ENCODE measurements at places on chromosomes 6 and 20.

DNA sequence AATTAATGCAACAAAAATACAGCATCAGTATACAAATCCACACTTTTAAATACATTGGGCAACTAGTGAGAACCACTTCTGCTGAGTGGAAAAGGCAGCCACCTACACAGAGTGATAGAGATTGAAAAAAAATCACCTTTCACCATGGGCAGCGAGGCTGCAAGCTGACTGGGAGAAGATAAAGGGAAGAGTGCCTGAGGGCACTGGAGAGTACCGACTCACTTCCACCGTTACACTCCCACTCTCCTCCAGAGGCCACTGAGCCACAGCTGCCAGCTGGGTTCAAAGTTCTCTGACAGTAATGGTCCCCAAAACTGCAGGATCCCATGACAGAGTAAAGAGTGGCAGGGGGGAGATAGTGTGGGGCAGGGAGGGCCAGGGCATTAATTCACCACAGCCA, 24.1 kb downstream of the PXT1 start:
- no peak for DNase-seq

DNA sequence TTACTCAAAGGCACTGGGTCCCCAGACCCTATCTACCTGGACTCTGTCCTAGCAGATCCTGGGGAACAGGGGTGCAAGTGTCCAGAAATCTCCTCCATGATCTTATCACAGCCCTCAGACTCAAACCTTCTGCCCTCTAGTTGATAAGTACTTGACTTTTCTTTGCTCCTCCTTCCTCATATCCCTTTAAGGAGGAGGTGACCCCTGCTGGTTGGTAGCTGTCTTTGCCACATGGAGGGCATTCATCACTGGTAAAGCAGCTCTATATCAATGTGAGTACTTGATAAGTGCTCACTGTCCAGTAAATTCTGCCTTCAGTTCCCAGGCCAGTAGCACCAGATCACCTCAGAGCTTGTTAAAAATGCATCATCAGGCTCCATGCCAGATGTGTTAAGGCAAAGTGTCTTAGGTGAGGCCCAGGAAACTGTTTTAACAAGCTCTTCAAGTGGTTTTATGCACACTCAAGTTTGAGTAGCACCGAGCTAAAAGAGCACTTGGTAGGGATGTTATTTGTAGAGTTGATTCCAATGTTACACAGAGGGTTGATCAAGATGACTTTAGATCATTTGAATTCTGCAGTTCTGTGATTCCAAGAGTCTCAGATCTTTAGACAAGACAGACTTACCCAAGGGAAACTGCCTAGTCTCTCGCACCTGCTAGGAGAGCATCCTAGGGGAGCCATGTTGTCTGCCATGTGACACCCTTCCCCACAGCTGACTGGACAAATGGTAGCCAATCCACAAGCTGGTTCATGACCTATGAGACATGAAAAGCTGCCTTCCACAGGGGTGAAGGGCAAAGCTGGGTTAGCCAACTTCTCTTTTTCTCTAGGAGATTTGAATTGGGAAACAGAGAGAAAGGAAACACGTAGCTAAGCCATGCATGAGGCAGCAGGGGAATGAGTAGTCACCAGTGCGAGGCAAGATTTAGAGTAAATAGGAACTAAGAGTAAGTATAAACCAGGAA, 18.6 kb downstream of the TREML2 start:
- DNase-seq = peak; percentile 6

GRCh38 chr6:31086788-31087440, 25.5 kb downstream of the C6orf15 start:
- DNase-seq = no peak

GRCh38 chr6:19477563-19477962, 359.6 kb upstream of the ID4 start:
- no peak for DNase-seq

DNA sequence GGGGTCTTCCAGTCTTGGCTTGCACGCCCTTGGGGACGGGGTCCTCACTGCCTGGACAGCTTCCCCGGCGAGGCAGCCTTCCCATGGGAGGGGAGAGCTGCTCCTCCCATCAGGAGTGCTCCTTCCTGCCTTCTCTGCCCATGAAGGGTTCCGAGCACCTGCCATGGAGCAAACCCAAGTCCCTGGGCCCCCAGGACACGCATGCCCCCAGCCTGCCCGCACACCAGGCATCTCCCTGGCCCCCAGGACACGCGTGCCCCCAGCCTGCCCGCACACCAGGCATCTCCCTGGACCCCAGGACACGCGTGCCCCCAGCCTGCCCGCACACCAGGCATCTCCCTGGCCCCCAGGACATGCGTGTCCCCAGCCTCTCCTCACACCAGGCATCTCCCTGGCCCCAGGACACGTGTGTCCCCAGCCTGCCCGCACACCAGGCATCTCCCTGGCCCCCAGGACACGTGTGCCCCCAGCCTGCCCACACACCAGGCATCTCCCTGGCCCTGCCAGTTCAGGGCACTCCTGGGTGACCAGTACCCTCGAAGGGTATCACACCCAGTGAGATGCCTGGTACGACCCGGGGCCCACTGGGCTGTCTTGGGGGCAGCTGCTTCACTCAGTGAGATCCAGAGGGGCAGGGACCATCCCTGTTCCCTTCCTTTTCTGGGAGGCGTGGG, 21.7 kb downstream of the COL20A1 start:
- no peak for DNase-seq

GRCh38 chr20:33296206-33296605, 13.2 kb downstream of the BPIFB1 start:
- DNase-seq = no peak

DNA sequence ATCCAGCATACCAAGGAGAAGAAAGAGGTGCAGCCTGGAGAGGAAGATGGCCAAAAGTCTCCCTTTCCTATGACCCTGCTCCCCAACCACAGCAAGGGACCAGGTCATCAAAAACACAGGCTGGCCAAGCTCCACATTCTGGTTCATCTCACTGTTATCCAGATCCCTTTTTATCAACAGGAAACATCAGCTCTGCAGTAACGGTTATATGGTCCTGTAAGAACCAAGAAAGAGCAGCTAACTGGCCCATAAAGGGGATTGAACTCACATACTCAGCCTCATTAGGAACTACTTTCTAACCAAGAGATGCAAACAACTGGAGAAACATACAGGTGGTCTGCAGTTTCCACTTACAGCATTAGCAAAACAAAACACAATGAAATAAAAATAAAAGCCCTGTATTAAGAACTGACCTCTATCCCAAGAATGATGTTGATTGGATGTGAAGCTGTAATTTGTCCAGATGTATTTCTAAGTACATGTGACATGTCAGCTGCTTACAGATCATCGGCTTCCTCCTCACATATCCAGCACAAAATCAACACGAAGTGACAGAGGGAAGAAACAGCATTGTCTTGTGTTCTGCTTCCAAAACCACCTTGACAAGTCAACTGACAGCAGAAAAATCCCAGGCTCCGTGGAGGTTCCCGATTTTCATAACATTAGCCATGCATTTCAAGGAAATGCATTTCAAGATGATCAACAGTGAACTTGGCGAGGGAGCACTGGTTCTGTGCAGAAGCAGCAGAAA, 557.2 kb upstream of the AGPAT4 start:
- no peak for DNase-seq

- DNase-seq = no peak
These were observed 28.5 kb upstream of the CITED2 start for GRCh38 chr6:139402876-139403386.

- DNase-seq = no peak
These were observed 19.9 kb upstream of the THEMIS start for GRCh38 chr6:127920804-127921203.

DNA sequence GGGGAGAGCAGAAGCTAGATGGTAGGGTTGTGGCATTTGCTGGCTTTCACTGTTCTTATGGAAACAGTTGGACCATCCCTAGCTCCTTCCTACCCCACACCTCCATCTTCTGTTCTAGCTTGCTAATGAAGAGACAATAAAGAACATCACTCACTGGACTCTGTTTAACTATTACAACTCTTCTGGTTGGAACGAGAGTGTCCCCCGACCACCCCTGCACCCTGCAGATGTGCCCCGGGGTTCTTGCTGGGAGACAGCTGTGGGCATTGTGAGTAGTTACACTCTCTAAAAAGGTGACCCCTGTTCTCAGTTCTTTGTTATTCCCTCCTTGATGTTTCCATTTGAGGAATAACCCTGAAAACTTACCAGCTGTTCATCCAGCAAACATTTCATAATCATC, 40.4 kb upstream of the NOP56 start:
- DNase-seq = no peak

DNA sequence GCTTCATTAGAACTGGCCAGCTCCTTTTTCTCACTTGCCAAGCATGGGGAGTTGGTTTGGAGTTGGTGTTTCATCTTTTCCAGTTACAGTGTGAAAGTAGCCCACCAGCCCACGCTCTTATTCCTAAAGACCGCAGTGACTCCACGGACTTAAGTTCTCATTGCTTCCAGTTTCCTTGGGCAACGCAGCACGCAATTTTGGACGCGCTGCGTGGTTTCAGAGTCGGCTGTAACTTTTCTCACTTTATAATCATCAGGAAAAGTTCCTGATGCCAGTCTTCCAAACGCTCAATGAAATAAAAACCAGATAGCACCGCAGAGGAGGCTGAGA, 381 bp upstream of the PEX7 start:
- DNase-seq = no peak

- DNase-seq = peak; percentile 97
These were observed 1.1 kb upstream of the SIM1 start for GRCh38 chr6:100465701-100466409.

DNA sequence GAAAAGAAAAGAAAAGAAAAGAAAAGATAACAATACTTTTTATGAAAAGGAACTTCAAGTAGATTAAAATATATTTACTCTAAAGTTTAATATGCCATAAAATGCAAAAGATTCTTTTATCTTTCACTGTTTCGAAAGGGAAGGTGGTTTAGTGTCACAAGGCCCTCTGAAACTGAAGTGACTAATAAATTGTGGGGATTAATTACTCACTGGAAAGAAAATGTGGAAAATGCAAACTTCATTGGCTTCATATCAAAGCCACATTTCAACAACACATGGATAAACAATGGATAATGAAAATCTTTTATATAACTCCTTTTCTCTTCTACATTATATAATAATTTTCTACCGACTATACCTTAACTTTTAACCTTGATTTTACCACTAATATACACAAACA, 320.5 kb upstream of the RSPO3 start:
- DNase-seq = no peak

GRCh38 chr6:166541366-166541765, 45.1 kb downstream of the RAMACL start:
- no peak for DNase-seq

DNA sequence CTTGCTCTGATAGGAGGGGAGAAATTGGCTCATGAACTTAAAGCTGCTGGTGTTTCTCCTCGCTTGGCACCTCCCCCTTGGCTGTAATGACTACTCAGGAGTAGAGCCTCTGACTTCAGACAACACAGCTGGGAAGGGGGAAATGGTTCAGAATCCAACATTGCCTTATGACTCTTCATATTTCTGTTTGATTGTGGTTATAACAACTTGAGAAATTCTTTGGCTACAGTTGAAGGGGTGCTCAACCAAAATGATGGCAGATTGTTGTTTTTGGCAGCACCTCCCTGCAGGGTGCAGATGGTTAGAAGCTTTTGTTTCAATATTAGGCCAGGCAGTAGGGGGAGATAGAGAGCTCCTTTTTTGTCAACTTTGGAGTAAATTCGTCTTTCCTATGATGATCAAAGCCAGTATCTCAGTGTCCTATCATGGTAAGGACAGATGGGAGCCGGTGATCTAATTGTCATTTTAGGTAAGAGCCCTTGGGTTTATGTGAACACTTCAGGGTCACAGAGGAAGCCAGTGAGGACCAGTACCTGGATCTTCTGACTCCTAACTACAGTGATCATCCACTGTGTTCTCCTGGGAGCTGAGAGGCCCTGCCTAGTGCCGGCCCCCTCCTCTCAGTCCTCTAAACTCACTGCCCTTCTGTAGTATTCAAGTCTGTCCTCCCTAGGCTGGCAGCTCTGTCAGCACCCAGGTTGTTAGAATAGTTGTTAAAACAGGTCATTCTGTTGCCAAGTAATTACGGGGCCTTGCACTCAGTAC, 39.9 kb downstream of the RPRD1B start:
- peak; percentile 7 for DNase-seq

- no peak for DNase-seq
These were observed 28.3 kb downstream of the RPP40 start for GRCh38 chr6:4975506-4975905.

DNA sequence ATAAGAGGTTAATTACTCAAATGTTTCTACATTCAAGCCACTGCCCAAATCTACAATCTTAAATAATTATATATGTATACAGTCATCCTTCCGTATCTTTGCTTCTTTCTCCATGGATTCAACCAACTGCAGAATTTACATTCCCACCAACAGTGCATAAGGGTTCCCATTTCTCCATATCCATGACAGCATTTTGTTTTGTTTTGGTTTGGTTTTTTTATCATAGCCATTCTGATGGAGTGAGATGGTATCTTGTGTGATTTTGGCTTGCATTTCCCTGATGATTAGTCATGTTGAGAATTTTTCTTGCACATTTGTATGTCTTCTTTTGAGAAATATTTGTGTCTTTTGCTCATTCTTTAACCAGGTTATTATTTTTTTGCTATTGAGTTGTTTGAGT, 198.5 kb downstream of the C6orf118 start:
- DNase-seq = no peak

DNA sequence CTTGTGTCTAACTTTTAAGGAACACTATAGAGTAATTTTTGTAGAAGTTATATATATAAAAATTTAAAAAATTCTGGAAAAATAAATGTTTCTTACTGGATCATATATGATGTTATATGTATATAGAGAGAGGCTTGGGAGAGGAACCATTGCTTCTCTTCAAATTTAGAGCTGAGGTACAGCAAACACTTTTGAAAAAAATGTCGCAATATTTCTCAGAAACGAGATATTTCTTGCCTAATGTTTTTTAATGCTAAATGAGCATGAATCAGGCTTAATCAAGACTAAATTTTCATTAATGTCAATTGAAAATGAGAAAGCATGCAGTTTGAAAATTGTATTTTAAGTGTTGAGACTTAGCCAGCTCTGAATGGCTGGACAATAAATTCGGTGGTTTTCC, 2.6 kb downstream of the PKIB start:
- DNase-seq = no peak

DNA sequence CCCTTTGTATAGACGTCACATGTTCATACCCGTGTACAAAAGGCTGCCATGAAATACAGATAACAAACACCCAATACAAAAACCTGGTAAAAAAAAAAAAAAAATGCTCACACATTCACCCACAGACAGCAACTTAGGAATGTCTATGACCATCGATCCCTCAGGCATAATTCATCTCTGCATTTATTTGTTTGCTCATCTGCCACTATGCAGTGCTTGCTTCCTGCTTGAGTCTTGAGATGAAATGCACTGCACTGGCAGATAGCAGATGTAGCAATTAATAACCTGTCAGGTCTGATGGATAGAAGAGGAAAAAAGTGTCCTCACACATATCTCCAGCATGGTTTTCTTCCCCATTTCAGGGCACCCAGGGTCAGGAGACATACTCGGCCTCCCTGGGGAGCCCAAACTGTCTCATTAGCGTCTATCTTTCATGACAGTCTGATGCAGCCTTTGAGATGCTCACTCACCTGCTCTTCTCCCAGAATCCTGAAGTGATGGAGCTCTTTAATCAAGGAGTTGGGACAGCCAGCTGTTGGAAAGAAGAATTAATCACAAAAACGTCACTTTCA, 295.1 kb upstream of the AGPAT4 start:
- DNase-seq = no peak
